Effector memory CD8-positive, alpha-beta T cell (primary cell): ENCODE measurements at places on chromosomes 3 and 15.

DNA sequence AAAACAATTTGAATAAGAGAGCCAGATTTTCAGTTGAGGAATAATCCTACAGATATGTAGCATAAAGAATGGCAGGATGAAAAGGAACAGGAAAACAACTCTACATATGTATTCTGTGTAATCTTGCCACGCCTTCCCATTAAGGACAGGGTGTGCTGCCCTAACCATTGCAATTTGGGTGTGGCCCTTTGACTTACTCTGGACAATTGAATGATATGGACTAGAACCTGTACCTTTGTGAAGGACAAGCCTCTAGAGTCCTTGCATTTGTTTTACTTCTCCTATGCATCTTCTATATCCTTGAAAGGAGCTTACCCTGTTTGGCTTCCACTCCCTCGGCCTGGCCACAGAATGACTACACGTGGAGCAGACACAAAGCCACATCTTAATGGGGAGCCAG lies 1261.6 kb upstream of the GBE1 start:
- H3K27ac ChIP-seq, result no peak overlapping the region
- no peaks in the 10 kb centered on the region for H3K4me1 ChIP-seq
- no peak overlapping the region for H3K4me3 ChIP-seq
- H3K27me3 ChIP-seq, result no peaks in the 10 kb centered on the region
- H3K36me3 ChIP-seq, result no peaks in the 10 kb centered on the region

- peak; percentile 41 for DNase-seq
- H3K27ac ChIP-seq, result peak within 1 kb of the TSS; percentile 59
- no peaks in the 10 kb centered on the region for H3K36me3 ChIP-seq
- peak within 1 kb of the TSS; percentile 93 for H3K4me3 ChIP-seq
- peaks cover 18% of the 10 kb centered on the region for H3K4me1 ChIP-seq
Observed at GRCh38 chr3:136818769-136819391, at the start of gene SLC35G2. Gene SLC35G2 (plus strand): TSS chr3:136819126. CDS start chr3:136854461, 35,335 bp downstream.

DNA sequence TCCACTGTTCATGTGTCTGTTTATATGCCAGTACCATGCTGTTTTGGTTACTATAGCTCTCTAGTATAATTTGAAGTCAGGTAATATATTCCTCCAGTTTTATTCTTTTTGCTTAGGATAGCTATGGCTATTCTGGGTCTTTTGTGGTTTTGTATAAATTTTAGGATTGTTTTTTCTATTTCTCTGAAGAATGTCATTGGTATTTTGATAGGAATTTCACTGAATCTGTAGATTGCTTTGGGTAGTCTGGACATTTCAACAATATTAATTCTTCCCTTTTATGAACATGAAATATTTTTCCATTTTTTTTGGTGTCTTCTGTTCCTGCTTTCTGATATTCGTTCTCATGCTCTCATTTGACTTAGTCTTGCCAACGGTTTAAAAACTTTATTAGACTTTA lies 39.6 kb downstream of the GREM1 start:
- no peak for DNase-seq
- H3K36me3 ChIP-seq, result no peaks in the 10 kb centered on the region
- H3K4me1 ChIP-seq, result no peaks in the 10 kb centered on the region

- no peaks in the 10 kb centered on the region for H3K27me3 ChIP-seq
- H3K27ac ChIP-seq, result no peak overlapping the region
- no peak overlapping the region for H3K4me3 ChIP-seq
- peaks cover 55% of the 10 kb centered on the region for H3K36me3 ChIP-seq
- DNase-seq, result no peak
Observed at GRCh38 chr15:72559781-72560180, 85.7 kb downstream of the ARIH1 start.
